ENCODE measurements at places on chromosomes 2 and 18.
A peak's percentile ranks its signal among the peaks of the same experiment; 100 is the strongest.

DNA sequence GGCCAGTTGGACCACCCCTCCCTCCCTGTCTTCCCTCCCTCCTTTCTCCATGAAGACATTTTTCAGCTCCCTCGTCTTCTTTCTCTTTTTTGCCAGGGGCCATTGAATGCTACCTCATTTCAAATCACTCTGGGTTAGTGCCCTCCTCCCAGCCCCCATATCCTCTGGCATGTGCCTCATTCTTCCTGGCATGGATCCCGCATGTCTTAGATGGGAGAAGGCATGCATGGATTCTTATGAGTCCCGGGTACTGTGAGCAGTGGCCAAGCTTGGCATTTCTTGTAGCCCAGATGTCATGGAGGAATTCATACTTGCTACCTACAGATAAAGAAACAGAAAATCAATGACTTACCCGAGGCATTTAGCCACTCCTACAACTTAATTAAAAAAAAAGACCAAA is 9.0 kb upstream of the HAAO start:
- DNase-seq: no peak

GRCh38 chr2:44528595-44528994 is 166.8 kb downstream of the CAMKMT start:
- DNase-seq: peak; percentile 25

- no peak for DNase-seq
These were observed 5.0 kb downstream of the TFPI start for GRCh38 chr2:187549193-187549592.

DNA sequence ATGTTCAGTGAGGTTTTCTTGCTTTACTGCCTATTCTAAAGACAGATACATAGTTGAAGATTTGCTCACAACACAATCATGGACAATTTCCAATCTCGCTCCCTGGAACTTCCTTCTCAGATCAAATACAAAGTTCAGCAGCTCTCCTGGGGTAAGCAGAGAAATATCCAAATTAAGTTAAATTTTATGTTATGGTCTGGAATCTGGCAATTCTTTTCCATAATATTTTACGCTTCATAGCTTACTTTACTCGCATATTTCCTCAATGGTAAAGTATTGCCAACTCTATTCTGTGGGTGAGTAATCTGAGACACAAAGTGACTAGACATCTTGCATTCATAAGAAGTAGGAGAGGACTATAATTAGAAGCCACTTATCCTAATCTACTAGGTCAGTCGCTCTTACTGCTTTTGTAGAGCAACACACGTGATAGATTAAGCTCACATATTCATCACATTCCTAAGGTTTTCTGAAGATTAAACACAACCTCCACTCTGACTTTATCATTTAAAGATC is 529.4 kb downstream of the CCDC85A start:
- DNase-seq: peak; percentile 73

DNA sequence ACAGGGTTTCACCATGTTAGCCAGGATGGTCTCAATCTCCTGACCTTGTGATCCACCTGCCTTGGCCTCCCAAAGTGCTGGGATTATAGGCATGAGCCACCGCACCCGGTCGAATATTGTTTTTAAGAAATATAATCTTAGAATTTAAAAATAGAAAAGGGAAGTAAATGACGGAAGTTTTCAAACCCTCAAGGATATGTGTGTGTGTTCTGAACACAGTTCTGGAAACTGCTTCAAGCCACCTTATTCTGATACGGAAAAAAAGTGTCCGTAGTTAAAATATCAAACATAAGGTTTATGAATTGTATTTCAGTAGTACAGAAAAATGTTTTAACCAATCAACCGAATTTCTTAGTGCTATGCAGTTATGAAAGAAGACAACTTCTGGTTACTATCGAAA is 115.9 kb downstream of the UPP2 start:
- no peak for DNase-seq

DNA sequence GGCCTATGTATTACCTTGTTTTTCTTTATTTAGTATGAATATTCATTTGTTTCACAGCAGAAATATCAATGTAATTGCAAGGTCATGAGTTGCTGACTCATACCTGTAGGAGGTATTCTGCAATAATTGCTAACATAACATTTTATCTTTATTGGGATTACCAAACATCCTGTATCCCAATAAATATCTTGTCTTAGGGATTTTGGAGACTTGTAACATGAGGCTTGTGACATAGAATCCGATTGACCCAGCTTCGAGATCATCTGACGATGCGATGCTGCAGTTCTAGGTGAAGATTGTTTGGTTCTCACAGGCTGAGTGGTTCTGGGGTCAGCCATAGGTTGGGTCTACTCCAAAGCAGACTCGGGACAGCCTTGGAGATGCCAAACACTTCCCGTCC is 133.4 kb upstream of the RND3 start:
- DNase-seq: no peak

DNA sequence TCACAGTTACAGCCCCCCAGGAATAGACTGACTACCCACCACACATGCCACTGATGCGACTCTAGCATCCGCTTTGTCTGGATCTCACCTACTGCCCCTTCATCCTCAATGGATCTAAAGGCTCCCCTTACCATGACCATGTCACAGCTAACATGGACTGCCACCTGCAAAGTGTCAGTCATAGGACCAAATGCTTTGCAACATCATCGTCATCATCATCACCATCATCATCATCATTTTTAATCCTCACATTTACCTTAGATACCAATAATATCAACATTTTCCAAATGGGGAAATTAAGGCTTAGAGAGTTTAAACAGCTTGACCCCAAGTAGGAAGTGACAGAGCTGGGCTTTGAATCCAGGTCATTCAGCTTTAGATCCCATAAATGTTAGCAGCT is 60.1 kb upstream of the NEDD4L start:
- DNase-seq: no peak

GRCh38 chr2:1140389-1141003 is 189.8 kb downstream of the SNTG2 start:
- no peak for DNase-seq

GRCh38 chr2:230106771-230107170 is 38.0 kb upstream of the SLC16A14 start:
- DNase-seq: no peak

DNA sequence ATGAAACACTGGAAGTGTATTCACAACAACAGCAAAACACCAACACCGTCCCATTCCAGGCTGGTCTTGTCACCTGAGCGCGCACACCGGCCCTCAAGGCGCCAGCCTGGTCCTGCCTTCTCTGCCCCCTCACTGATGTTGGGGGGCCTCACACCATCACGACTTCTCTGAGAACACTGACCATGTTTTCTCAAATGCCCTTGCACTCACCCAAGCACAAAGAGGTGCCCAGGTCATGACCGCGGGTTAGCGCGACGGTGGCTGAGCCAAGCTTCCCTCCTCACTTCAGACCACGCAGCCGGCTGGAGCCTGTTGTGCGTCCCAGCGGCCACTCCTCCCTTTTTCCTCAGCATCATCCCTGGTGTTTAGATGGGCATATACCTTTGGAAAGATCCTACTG is 101.3 kb upstream of the SALL3 start:
- DNase-seq: no peak

DNA sequence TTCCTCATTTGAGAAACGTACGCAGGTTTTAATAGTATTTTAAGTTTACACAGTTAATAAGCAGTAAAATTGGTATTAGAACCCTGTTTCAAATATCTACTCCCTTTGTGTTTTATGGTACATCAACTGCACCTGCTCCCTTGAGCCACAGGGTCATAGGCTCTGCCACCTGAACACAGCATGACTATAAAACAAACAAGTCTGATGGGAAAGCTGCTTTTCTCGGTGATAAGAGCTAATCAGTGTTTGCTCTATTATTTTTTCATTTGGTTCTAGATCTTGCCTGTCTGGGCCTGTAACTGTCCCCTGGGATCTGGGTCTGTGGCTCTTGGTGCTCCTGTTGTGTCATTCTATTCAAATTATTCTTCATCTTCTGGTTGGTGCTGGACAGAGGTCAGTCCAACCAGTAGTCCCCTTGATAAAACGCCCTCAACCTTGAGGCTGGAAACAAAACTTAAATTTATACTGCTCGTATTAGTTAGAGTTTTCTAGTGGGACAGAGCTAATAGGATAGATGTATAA is 314.8 kb upstream of the LRP1B start:
- DNase-seq: no peak

DNA sequence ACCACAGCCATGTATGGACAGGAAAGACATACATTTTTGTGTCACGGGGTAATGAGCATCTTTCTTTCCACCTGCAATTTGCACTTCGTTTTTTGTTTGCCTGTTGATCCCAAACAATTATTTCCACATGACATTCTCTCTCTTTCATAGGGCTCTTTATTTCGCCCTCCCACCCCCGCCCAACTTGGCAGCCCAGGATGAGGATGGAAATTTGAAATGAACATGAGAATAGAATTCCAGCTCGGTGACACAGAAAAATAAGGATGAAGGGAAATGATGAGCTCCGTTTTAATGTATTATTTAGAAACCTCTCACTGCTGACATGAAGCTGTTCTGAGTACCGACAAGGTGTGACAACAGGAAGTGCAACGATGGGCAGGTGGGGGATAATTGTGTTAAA is 443.3 kb downstream of the SOCS6 start:
- DNase-seq: no peak

GRCh38 chr2:636641-637405 is 40.4 kb downstream of the TMEM18 start:
- peak; percentile 18 for DNase-seq

GRCh38 chr2:204205082-204205481 is 268.5 kb downstream of the ICOS start:
- no peak for DNase-seq

GRCh38 chr2:220835583-220835982 is 736.5 kb downstream of the EPHA4 start:
- DNase-seq: peak; percentile 12

Data from mesenchymal stem cell (in vitro differentiated cells and primary cell).